ENCODE measurements at places on chromosomes 2 and 18.

DNA sequence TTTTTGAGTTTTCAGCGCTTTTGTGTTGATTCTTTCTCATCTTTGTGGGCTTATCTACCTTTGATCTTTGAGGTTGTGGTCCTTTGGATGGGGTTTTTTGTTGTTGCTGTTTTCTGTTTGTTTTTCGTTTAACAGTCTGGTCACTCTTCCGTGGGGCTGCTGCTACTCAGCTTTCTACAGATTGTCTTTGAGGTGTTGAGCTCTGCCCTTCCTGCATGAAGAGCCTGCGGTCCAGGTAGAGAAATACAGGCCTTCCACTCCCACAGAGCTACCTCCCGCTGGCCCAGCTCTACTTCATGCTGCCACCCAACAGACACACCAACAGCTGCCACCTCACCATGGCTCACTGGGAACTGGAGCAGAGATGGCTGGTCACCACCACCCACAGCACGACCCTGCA lies 61.7 kb upstream of the RNU4ATAC start:
- no peak for DNase-seq

GRCh38 chr2:204791230-204791629 lies 246.0 kb downstream of the PARD3B start:
- DNase-seq, result no peak

DNA sequence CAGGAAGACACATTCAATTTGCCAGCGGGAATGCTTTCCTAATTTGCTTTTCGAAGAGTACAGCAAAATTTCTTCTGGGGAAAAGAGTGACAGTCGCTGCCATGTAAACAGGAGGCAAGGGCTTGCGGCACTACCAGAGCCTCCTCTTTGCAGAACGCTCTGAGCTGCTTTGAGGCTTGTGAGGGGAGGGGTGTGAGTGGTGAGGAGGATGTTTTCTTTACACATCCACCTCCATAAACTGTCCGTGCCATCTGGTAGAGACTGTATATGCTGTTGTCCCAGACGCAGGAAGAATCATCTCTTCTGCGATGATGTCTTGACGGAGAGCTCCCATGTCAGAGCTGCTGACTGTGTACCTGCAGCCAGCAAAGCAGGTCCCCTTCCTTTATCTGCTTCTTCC lies 138.0 kb downstream of the SOCS6 start:
- no peak for DNase-seq

DNA sequence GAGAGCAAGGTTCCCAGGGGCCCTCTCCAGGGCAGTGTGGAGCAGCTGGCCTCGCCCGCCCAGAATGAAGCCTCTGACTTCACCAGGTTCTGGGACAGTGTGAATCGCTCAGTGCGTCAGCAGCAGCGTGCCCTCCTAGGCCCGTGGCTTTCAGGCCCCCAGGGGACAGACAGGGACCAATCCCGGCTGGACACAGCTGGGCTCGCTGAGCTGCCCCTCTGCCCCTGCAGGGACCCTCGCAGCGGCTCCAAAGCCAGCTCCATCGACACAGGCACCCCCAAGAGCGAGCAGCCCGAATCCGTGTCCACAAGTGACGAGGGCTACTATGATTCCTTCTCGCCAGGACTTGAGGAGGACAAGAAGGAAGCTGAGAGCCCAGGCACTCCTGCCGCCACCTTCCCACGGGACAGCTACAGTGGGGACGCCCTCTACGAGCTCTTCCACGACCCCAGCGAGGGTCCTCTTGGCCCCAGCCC lies 7.6 kb downstream of the AMER3 start:
- DNase-seq, result no peak

Measured in suppressor macrophage treated with lipopolysaccharide for 1 hour (primary cell).